ENCODE measurements at places on chromosomes 3 and 15.

DNA sequence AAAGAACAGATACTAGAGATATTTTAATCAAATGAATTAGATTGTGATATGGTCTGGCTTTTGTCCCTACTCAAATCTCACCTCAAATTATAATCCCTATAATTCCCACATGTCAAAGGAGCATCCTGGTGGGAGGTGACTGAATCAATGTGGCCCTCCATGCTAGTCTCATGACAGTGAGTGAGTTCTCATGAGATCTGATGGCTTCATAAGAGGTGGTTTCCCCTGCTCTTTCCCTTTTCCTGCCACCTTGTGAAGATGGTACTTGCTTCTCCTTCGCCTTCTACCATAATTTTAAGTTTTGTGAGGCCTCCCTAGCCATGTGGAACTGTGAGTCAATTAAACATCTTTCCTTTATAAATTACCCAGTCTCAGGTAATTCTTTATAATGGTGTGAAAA, 82.8 kb downstream of the FAIM start:
- H3K4me3 ChIP-seq, result no peak overlapping the region
- no peak for DNase-seq
- peaks cover 6% of the 10 kb centered on the region for H3K4me1 ChIP-seq
- no peak overlapping the region for H3K27ac ChIP-seq
- no peaks in the 10 kb centered on the region for H3K27me3 ChIP-seq
- no peaks in the 10 kb centered on the region for H3K36me3 ChIP-seq

DNA sequence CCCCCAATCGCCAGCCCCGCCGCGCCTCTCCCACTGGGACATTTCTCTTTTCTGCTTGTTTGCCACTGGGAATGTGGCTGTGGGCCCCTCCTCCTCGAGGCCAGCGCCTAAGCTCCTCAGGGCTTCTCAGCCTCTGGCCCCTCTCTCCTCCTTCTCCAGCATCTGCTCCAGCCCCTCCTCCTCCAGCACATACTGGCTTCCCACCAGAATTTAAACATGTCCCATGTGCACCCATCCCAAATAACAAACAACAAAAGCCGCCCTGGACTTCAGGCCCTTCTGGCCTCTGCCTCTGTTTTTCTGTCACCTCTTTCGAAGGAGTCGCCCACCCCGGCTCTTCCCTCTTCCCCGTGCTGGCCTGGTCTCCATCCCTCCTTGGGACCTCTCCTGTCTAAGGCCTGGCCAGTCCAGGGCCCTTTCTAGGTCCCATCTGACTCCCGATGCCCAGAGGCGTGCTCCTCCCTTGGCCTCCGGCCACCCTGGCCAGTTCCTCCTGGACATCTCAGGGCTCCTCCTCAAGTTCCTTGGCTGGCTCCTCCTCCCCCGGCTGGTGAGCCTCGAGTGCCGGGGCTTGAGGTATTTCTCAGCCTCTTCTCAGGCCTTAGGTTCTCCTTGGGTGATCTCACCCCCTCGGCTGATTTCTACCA, 94.6 kb upstream of the SLC6A6 start:
- no peak overlapping the region for H3K27ac ChIP-seq
- H3K4me1 ChIP-seq, result peaks cover 9% of the 10 kb centered on the region
- no peak for DNase-seq
- H3K4me3 ChIP-seq, result no peak overlapping the region

DNA sequence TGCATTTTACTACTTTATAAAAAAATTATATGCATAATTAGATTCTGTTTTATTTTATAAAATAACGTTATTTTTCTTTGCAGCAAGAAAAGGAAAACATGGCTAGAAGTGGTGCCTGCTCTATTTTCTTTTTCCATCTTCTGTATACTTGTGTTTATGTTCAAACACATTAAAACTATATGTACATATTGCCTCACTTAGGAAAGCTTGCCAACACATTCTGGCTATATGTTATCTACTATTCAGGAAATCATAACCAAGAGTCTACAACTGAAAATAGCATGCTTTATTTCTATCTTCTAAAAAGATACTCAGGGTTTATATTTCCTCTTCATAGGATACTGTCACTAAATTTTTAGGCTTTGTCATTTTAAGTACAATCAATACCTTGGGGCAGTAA, 90.2 kb upstream of the KCNMB2 start:
- H3K4me3 ChIP-seq, result no peak overlapping the region
- H3K27ac ChIP-seq, result no peak overlapping the region
- no peak for DNase-seq
- H3K36me3 ChIP-seq, result no peaks in the 10 kb centered on the region
- H3K4me1 ChIP-seq, result no peaks in the 10 kb centered on the region

DNA sequence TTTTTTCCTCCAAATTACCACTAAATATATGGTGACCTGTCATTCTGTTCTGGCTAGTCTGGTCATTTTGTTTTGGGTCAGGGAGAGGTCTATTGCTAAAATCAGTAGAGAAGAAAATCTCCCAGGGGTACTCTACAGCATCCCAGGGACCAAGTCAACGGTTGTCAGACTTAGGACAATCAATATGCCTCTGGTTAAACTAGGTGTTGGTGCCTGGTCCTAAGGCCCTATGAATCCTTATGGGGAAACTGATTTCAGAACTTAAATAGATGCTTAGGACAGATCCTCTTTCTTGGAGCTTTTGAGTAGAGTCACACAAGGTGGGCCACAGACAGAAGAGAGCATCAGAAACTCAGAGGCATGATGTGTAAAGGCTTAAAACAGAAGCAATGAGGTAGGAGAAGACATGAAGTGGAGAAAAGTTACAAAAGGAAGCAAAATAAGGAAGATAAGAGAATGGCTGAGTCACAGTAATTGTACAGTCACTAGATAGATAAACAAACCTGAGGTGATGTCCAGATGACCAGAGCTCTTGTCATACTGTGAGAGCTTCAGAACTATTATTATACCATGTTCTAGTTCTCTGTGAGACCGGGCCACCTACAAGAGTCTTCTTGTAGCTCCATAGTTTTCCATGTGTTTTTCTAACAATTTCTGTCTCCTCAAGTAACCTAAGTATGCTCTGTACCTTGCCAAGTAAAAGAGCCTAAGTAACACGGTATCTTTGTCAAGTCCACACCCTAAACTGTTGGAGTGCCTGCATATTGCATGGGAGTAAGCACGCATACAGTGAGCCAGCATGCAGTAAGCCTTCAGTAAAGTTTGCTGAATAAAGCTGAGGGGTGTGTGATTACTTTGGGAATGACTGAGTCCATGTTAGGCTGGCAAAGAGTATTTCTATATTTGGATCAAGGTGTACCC, 44.6 kb upstream of the LEKR1 start:
- no peak overlapping the region for H3K4me3 ChIP-seq
- H3K27me3 ChIP-seq, result no peaks in the 10 kb centered on the region
- H3K27ac ChIP-seq, result no peak overlapping the region
- H3K36me3 ChIP-seq, result no peaks in the 10 kb centered on the region

DNA sequence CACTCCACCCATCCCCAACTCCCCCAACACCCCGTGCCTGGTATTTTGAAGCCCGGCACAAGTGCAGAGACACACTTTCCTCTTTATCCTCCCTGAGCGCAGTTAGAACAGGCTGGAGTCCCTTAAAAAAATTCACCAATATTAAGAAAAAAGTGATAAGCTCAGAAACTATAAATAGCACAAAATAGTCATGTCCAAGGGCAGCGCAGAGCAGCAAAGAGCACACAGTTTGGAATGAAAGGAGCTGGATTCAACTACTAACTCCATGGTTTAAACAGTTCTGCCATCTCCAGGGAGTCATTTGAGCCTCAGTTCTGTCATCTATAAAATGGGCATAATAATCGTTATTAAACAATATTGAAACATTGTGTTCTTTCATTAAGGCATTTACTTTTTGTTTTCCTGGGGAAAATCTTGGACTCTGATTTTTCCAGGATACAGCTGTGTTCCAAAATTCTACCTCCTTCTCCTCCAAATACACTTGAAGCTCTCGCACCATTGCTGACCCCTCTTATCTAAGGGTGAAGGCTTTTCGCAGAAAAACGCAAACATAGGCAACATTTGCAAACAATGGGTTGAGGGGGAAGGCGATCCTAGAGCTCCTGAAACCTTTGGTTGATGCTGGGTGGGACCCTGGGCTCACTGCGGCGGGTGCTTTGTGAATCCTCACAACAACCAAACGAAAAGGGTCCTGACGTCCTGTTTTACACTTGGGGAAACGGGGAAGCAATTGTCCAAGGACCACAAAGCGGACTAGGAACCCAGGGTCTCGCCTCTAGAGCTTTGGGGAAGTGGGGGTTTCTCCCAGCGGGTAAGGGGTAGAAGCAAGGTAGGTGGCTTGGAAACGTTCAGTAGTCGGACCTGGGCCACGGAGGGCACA, 41.8 kb downstream of the EPHB3 start:
- H3K36me3 ChIP-seq, result no peaks in the 10 kb centered on the region
- no peaks in the 10 kb centered on the region for H3K27me3 ChIP-seq
- H3K27ac ChIP-seq, result no peak overlapping the region
- no peak for DNase-seq
- peaks cover 35% of the 10 kb centered on the region for H3K4me1 ChIP-seq

GRCh38 chr3:171715155-171715554, 95.1 kb downstream of the PLD1 start:
- no peaks in the 10 kb centered on the region for H3K4me1 ChIP-seq
- peaks cover 13% of the 10 kb centered on the region for H3K36me3 ChIP-seq
- no peak overlapping the region for H3K27ac ChIP-seq
- H3K4me3 ChIP-seq, result no peak overlapping the region
- no peak for DNase-seq

DNA sequence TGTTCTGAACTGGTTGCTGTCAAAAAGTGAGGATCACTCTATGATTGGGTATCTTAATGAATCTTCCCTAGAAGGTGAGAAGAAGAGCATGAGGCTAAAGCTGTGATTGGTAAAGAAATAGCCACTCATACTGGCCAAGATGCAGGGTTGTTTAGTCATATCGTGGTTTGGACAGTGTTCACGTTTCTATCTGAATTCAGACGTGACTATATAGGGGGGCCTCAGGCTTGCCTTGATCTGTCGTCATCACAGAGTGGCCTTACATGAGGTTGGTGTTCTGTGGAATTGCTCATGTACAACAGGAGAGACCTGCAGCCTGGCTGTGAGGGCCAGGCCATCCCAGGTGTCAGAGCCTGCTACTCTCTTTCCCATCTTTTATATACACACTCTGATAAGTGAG, 12.4 kb downstream of the RTP2 start:
- no peaks in the 10 kb centered on the region for H3K36me3 ChIP-seq
- H3K27ac ChIP-seq, result no peak overlapping the region
- no peaks in the 10 kb centered on the region for H3K27me3 ChIP-seq
- H3K4me1 ChIP-seq, result no peaks in the 10 kb centered on the region
- peak; percentile 42 for DNase-seq

DNA sequence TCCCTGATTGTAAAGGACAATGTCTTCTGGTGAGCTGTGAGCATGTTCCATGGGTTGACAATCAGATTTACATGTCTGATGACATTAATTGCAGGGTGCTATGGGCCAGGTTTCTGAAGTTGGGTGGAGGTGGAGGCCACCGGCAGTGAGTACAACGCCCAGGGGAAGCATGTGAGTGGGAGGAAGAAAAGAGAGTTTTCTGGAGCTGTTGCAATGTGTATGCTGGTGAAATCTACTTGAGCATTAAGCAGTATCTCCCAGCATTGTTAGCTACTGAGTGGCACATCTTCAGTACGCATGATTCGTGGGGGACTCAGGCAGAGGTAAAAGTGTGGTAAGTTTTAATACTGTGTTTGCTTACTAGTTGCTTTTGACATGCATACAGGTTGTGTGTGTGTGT, 26.6 kb downstream of the TMEM45A start:
- H3K4me3 ChIP-seq, result no peak overlapping the region
- no peak for DNase-seq
- H3K27ac ChIP-seq, result no peak overlapping the region
- H3K4me1 ChIP-seq, result no peaks in the 10 kb centered on the region
- H3K27me3 ChIP-seq, result no peaks in the 10 kb centered on the region

- no peaks in the 10 kb centered on the region for H3K36me3 ChIP-seq
- peaks cover 44% of the 10 kb centered on the region for H3K4me1 ChIP-seq
- DNase-seq, result peak; percentile 22
- H3K4me3 ChIP-seq, result no peak overlapping the region
- H3K27me3 ChIP-seq, result no peaks in the 10 kb centered on the region
Measured at GRCh38 chr15:88619796-88620195, 1.3 kb upstream of the AEN start.

DNA sequence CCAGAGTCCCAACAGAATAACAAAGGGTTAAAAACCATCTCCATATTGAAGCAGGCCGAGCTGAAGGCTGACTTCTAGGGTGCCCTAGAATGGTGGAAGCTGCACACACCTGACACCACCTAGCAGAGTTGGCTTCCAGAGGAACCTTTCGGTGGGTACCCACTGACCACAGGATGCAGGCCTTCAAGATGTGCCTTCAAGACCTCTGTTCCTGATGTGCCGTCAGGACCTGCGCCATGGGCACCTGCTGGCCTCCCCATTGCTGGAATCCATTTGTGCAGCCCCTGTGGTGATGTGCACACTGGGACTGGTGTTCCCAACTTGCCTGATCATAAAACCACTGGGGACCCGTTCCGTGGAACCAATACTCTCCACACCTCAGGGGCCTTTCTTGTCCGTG, 35.7 kb upstream of the RPL32 start:
- H3K27me3 ChIP-seq, result no peaks in the 10 kb centered on the region
- no peak overlapping the region for H3K27ac ChIP-seq
- DNase-seq, result no peak
- H3K4me3 ChIP-seq, result no peak overlapping the region
- peaks cover 9% of the 10 kb centered on the region for H3K4me1 ChIP-seq

DNA sequence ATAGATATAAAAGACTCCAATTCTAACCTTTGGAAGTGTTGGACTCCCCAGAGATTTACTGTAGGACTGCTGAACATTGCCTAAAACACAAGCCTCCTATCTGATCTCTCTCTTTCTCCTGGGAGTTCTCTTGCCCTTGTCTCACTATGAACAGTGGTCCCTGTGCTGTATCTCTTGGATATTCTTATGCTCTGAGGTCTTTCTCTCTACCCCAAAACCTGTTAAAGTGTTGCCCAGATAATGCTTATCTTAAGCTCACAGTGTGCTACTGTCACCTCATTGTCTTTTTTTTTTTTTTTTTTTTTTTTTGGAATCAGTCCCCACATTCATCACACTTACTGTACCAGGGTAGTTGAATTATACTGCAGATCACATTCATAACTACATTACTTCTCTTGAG, 131.0 kb upstream of the CBLB start:
- no peaks in the 10 kb centered on the region for H3K36me3 ChIP-seq
- H3K4me3 ChIP-seq, result no peak overlapping the region
- no peak overlapping the region for H3K27ac ChIP-seq
- no peaks in the 10 kb centered on the region for H3K27me3 ChIP-seq
- no peaks in the 10 kb centered on the region for H3K4me1 ChIP-seq
